ENCODE measurements at places on chromosomes 6 and 20.

GRCh38 chr6:5050009-5050408, 35.1 kb upstream of the PPP1R3G start:
- DNase-seq = no peak

DNA sequence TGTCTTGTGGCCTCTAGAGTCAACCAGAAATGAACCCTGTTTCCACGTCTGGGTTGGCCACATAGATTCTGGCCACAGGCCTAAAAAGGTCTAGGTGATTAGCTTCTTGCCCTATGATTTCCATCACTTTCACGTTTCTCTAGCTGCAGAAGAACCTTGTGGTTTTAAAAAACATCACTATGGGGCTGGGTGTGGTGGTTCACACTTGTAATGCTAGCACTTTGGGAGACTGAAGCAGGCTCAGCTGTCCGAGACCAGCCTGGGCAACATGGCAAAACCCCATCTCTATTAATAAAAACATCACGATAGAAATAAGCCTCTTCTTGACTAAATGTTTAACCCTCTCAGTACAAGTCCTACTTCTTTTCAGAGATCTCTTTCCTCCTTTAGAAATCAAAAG, 27.6 kb downstream of the POLR1C start:
- no peak for DNase-seq

- DNase-seq = no peak
Measured at GRCh38 chr6:148414836-148415235, 72.2 kb downstream of the SASH1 start.

DNA sequence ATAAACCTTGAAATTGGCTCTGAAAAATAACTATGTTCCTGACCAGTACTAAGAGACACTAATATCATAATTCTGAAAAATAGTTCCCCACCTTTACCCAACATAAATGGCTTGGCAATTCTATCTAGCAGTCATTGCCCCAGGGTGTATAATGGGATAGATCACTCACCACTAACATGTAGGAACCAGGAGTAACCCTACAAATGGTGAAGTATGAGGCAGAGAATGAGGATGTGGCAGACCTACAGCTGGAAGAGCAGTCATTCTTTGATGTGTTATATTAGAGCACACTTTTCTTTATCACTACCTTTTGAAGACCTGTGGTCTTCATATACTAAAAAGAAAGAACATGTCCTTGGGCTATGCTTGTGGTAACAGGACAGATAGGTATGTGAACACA, 136.5 kb upstream of the SYNDIG1 start:
- no peak for DNase-seq

- no peak for DNase-seq
Measured at GRCh38 chr20:48773837-48774418, 53.9 kb downstream of the PREX1 start.

Measured in stimulated activated CD4-positive, alpha-beta T cell treated with anti-CD3 and anti-CD28 coated beads, Interleukin-15, amount 100 ng/mL, for 1 hour (primary cell).